ENCODE measurements at places on chromosomes 3 and 15.

DNA sequence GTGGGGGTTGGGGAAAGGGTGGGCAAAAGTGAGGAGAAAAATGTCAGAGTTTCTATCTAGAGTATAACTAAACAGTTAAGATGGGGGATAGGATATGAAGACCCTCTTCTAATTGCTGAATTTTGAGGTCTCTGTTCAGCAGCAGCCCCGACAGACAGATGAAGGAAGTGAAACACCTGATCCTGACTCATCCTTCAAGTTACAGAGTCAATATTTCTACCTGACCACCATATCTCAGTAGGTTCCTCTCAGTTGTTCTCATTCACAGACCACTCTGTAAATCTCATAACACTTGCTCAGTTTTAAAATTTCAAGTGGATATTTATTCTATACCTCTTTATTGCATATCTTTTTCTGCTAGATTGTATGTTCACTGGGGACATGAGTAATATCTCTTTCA is 69.5 kb downstream of the CCDC54 start:
- no peak for DNase-seq

GRCh38 chr3:70550723-70551319 is 238.4 kb upstream of the MDFIC2 start:
- DNase-seq = no peak

GRCh38 chr3:133283958-133284807 is 115.7 kb upstream of the BFSP2 start:
- no peak for DNase-seq

DNA sequence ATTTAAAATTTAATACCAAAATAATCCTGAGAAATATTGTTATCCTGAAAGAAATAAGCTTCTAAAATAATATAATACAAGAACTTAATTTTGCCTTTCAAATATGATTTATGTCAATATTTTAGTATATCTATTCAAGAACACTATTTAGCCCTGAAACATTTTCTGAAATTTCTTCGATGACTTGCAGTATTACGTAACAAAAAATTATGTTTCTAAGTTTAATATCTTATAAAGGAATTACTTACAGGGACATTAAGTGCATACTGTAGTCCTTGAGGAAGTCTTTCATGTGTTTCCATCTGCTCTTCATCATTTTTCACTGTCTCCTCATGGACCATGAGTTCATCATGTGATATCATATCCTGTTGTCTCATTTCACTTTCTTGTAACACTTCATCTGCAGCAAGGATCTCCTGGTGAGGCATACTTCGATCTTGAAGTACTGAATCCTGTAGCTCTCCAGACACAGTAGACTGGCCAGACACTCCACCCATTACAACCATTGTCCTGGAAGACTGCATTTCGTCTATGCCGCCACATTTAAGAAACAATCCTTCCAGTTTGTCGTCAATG is 62.0 kb downstream of the ZNF148 start:
- DNase-seq = no peak

DNA sequence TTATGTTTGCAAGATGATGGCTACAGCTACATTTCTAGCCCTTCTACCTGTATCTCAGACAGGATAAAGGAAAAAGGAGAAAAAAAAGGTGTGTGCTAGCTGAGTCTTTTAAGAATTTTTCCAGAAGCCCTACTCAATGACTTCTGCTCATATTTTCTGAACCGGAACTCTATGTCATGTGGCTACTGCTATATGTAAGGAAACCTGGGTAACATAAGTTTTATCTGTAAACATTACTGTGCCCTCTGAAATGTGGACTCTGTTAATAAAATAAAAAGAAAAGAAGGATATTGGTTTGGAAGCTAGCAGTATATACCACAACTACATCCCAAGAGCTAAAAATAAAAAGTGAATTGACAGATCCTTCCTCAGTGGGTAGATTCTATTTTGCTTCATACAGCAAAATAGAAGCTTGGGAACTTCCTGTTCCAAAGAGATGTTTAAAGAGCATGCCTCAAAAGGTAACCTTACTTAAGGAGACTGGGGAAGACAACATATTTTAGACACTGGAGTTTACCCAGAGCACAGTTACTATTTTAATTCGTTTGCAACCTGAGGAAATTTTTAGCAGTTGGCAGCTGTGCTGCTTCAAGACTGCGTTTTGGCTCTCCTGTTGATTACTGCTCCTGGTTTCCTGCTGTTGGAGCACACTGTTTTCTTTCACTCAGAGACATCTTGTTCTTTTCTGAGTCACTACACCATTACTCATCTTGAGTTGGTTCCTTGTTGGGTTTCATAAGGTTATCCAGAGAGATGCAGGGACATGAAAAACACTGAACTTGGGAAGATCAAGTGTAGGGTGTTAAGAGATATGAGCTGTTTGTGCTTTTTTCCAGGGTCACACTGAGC is 280.7 kb downstream of the NFKBIZ start:
- DNase-seq = no peak

DNA sequence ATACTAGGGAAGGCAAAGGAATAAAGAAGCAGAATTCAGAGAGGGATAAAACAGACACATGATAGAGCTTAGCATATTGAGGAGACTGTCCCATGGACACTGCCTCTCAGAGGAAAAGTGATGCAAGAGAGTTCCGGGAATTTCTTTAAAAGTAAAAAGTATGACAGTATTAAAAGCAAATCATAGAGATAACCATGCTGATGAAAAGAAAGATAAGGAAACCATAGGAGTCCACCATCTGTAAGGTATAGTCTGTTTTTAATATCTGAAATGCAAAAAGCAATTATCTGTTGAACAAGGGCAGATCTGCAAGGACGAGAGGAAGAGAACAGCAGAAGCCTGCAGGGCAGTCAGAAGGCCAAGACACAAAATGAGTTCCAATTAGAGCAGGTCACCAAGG is 495.9 kb upstream of the GOLIM4 start:
- no peak for DNase-seq

DNA sequence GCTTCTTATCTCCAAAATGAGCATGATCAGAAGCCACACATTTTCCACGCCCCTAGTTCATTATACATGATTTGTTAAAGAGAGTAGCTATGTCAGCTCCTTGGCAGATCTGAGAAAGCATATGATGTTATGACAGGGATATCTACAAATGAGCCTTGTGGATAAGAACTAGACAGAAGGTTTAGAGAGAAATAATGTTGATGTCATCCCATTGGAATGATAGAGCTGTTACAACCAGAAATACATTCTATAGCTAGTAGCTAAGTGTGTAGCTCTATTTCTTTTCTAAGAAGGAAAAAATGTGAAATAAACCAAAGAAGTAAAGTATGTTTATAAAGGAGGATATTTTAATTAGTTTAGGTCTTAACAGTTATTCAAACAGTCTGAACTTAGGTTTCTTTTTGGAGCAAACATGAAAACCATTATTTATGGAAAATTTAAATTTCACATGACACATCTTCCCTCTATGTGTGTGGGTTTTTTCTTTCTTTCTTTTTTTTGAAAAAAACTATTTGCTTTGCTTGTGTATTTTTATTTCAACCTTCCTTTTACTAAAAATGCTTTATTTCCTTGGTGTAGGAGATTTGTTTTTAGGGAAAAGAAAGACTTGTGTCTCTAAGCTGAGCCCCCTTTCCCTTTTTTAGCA is 167.7 kb downstream of the GHSR start:
- DNase-seq = no peak

- DNase-seq = no peak
Observed at GRCh38 chr3:149902498-149903139, 68.1 kb downstream of the PFN2 start.

Measured in cortex of kidney (tissue), 1 donor.